ENCODE measurements at places on chromosomes 13 and 19.

- DNase-seq, result no peak
Observed at GRCh38 chr13:99855526-99856420, 115.8 kb downstream of the ZIC5 start.

- DNase-seq, result no peak
Observed at GRCh38 chr13:97858161-97858560, 95.3 kb upstream of the IPO5 start.

DNA sequence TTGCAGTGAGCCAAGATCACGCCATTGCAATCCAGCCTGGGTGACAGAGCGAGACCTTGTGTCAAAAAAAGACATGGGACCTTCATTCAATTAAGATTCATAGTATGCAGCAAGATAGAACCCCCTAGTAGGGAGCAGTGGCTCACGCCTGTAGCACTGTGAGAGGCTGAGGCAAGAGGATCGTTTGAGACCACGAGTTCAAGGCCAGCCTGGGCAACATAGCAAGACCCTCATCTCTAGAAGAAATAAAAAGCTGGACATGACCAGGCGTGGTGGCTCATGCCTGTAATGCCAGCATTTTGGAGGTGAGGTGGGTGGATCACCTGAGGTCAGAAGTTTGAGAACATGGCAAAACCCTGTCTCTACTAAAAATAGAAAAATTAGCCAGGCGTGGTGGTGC lies 7.1 kb upstream of the LGALS7 start:
- DNase-seq, result no peak

GRCh38 chr13:34250151-34250670 lies 432.3 kb downstream of the RFC3 start:
- DNase-seq, result no peak

- DNase-seq, result peak; percentile 69
Observed at GRCh38 chr19:44689290-44690130, 9.4 kb upstream of the CEACAM16 start.

DNA sequence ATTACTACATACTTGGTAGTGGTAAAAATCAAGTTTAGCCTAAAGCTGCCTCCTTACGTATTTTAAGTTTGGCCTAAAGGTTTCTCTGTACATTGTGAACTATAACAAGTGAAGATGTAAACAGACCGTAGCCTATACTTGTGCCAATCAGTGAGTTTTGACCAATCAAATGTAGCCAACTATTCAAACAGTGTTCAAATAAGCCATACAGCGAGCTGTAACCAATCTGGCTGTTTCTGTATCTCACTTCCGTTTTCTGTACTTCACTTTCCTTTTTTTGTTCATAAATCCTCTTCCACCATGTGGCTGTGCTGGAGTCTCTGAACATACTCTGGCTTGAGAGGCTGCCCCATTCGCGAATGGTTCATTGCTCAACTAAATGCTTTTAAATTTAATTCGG lies 2504.6 kb downstream of the PCDH9 start:
- DNase-seq, result no peak

All from activated T-helper 9 cell treated with anti-CD3 and anti-CD28 coated beads, Interleukin-2, amount 50 U/mL, for 16 hours (primary cell).